Sigmoid colon (tissue), 7 donors: ENCODE measurements at places on chromosomes 7 and 10. TPM values are rescaled to one million over a fixed set of nuclear protein-coding genes. Genes with fewer than 3 reads are reported as not detected.

SDK1 gene
- total RNA-seq = 8.2 TPM

PPP1R9A gene
- 47.4 TPM for total RNA-seq

COL17A1 gene
- total RNA-seq = not detected

OPN1SW gene
- not detected for total RNA-seq

GPC2 gene
- total RNA-seq = 1.7 TPM

FAM25G gene
- total RNA-seq = not detected

TEX36 gene
- total RNA-seq = not detected

GLI3 gene
- 31.6 TPM for total RNA-seq

NOS3 gene
- total RNA-seq = 3.9 TPM

PRTFDC1 gene
- 7.7 TPM for total RNA-seq

GATA3 gene
- not detected for total RNA-seq

PKD2L1 gene
- total RNA-seq = not detected

TDRD1 gene
- 0.28 TPM for total RNA-seq

TRPV5 gene
- not detected for total RNA-seq

EPHB6 gene
- total RNA-seq = 10.7 TPM

TAS2R3 gene
- 0.66 TPM for total RNA-seq

FXYD4 gene
- not detected for total RNA-seq
